ENCODE measurements at places on chromosomes 6 and 20. TPM values are rescaled to one million over a fixed set of nuclear protein-coding genes. Genes with fewer than 3 reads are reported as not detected.

The CAPN11 gene
- total RNA-seq: not detected

The EPHA7 gene
- not detected for total RNA-seq

The HLA-DQB1 gene
- total RNA-seq: 16.0 TPM

The SLC22A7 gene
- not detected for total RNA-seq

The TRAPPC3L gene
- total RNA-seq: not detected

DNA sequence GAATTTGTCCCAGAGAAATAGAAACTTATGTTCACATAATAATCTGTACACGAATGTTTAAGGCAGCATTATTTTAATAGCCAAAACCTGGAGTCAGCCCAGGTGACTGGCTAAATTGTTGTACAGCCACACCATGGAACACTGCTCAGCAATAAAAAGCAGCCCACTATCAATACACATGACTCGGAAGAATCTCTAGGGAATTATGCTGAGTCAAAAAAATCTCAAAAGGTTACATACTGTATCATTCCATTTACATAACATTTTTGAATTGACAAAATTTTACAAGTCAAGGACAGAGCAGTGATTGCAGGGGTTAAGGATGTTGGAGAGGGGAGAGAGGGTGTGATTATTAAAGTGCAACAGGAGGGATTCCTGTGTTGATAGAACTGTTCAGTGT is 163.4 kb downstream of the UBE3D start:
- DNase-seq: no peak

- no peak for DNase-seq
Observed at GRCh38 chr6:114467931-114468330, 125.1 kb upstream of the HS3ST5 start.

DNA sequence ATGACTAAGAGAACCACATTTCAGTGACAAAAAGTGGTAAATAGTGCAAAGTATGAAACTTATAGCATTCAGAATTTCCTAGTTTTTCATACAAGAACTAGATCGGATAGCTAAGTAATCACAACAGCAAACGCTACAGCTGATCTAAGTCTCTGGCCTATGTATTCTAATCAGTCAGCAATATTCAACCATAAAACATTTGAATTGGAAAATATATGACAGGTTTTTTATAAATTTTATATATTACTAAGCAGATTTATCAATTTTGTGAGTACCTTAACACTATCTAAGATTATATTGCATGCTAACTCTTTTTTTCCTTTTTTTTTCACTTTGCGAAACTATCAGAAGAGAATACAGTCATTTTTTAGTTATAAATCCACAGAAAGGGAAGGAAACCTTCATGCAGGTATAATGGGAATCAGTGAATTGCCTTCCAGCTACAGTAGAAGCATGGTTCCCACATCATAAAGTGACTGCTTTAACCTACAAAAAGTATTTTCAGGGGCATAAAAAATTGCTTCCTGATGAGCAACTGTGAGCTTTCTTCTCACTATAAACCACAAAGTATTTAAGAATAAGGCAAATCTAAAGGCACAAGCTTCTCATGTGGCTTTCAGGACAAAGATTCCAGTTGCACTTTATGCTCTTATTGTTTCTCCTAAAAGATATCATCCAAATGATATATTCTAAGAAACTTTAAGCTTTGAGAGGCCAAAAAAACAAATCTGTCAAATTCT is 74.0 kb upstream of the GJE1 start:
- no peak for DNase-seq

DNA sequence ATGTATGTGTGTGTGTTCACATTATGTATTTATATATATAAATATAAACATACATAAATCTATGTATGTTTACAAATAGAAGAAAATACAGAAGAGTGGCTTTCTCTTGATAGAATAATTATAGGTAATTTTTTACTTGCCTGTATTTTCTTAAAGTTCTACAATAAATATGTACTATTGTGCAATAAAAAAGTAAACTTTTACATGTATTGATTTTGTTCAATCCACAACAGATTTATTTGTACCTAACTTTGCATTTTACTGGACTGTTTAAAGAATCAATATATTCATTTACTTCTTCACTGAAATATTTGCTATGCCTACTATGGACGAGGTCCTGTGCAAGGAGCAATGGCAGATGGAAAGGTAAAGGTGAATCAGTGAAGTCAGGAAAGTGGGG is 14.0 kb upstream of the TAB2 start:
- no peak for DNase-seq

GRCh38 chr20:2217857-2218539 is 77.8 kb upstream of the TGM3 start:
- no peak for DNase-seq

GRCh38 chr6:33696548-33697518 is 14.7 kb downstream of the UQCC2 start:
- no peak for DNase-seq

DNA sequence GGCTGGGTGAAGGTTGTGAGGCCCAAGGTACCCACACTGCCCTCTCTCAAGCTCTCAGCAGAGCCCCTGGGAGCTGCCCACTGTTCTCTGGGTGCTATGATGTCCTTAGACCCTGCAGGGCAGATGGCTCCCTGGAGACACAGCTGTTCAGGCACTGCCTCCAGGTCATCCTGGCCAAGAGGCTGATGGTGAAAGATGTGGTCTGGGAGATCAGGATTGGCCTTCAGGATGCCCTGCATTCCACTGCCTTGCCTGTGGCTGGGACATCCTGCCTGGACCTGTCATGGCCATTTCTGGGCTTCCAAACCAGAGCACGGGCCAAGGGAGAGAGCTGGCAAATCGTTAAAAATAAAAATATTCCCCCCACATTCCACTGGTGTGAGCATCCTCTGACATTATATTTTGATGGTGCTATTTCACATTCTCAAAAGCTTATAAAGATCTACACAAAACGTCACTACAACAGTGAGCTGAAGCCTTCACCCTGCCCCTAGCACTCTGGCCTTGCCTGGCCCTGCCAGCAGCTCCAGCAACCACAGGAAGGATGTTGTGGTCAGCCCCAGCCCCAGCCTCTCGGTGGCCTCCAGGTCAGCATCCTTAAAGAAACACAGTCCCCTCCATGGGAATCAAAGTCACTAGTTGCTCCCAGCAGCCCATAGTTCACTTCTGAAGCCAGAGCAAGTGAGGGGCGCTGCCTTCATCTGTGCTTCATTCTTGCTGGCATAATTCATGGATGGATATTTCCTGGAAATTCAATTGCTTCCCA is 13.5 kb upstream of the KCNK16 start:
- DNase-seq: no peak

- DNase-seq: no peak
Observed at GRCh38 chr6:46652232-46652602, 401 bp downstream of the CYP39A1 start.

- no peak for DNase-seq
Observed at GRCh38 chr6:70841112-70841511, 115.7 kb downstream of the B3GAT2 start.

Measured in CD8-positive, alpha-beta memory T cell (primary cell).